Stimulated activated CD4-positive, alpha-beta T cell treated with anti-CD3 and anti-CD28 coated beads, Interleukin-15, amount 100 ng/mL, for 1 hour (primary cell): ENCODE measurements at places on chromosomes 5 and 9.

DNA sequence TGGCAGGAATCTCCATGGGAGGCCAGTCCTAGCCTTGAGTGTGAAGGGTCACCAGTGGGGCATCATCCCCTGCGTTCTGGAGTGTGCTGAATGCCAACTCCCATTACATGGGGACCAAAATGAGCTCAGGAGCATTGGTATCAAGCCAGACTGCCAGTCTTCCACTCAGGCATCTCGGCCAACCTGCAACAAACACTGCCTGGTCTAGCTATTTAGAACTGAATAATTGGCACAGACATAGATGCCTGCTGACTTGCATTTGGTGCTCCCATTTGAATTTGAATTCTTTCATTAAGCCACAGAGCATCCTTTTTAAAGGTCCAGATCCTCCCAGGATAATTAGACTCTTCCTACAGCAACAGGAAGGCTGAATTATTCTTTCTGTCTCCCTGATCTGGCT is 116.6 kb upstream of the ABCA1 start:
- no peak for DNase-seq

GRCh38 chr5:40654377-40654991 is 25.2 kb upstream of the PTGER4 start:
- no peak for DNase-seq

GRCh38 chr9:128829477-128830251 is at the start of gene SPOUT1:
Gene SPOUT1 (minus strand): TSS chr9:128829794. CDS start chr9:128829780, 14 bp downstream.
- peak; percentile 88 for DNase-seq

- no peak for DNase-seq
Measured at GRCh38 chr5:21391506-21391905, 1403.5 kb upstream of the CDH18 start.

- no peak for DNase-seq
Measured at GRCh38 chr5:82466986-82467561, 188.9 kb upstream of the RPS23 start.

DNA sequence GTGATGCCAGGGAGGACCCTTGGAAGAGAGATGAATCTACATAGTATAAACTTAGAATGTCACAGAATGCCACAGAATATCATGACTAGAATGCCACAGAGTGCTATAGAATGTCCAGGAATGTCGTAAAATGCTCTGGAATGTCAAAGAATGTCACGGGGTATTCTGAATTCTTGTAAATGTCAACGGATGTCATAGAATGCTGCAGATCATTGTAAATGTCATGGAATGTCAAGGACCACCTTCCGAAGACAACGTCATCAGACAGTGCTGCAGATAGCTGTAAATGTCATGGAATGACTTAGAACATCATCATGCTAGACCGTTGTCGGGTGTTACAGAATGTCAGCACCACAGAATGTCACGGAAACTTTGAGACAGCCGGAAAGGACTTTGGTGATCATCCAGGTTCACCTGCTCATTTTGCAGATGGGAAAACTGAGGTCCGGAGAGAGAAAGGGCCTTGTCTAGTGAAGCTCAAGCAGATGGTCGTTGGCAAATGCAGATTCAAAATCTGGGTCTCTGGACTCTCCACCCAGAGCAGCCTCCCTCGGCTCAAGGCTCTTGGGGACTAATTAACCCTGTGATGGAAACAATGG is 117.1 kb downstream of the LHX2 start:
- DNase-seq = no peak

GRCh38 chr9:7778851-7779600 is 20.6 kb downstream of the DMAC1 start:
- no peak for DNase-seq

DNA sequence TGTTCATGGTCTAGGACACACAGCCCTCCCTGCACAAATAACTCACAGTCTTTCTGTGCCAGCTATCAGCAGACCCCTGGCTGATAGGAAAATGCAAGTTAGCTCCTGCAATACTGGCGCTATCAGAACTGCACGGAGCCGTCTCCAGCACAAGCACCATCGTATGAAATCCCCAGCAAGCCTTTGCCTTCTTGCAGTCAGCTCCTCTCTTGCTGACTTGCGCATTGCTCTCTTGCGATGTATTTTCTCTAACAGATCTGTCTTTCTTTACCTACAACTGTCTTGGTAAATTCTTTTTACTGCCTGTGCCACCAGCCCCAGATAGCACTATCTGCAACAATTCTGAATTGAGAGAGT is 25.1 kb upstream of the UGCG start:
- DNase-seq = no peak

DNA sequence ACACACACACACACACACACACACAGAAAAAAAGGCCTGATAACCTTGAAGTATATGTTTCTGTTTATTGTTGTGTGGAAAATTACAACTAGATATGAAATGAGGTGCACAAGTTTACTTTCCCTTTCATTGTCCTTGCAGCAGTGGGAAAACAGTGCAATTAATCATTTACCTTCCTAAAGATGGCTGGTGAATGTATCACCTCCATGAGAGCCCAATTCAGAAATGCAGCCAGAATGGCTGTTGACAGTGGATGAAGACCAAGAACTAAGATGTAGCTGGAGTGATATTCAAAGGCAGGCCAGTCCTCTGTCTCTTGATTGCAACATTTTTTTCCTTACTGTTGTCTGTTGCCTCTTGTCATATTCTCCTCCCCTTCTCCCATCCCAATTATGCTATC is 49.6 kb upstream of the EIF4EBP3 start:
- no peak for DNase-seq

GRCh38 chr5:53543401-53543800 is 17.0 kb upstream of the NDUFS4 start:
- no peak for DNase-seq

- DNase-seq = no peak
Measured at GRCh38 chr5:25892211-25892610, 1146.2 kb downstream of the CDH9 start.
